Stimulated activated CD8-positive, alpha-beta memory T cell treated with anti-CD3 and anti-CD28 coated beads, Interleukin-4, amount 100 ng/mL, for 4 hours (primary cell): ENCODE measurements at places on chromosomes 4 and X.

GRCh38 chrX:118536687-118537461, 41.3 kb downstream of the DOCK11 start:
- peak; percentile 15 for DNase-seq

DNA sequence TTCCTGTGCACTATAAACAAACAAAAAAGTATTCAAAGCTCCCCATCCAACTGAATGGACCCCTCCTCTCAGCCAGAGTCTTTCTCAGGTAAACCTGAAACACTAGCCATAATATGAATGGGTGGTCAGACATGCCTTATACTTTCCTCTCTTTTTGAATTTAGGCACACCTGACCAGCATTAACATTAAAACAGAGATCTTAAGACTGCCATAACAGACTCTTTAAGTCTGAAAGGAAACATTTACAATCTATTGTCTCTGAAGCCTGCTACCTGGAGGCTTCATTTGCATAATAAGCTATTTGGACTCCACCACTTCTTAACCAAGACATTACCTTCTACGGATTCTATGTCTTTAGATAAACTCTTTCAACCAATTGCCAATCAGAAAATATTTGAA, 56.9 kb upstream of the SPIN4 start:
- no peak for DNase-seq

DNA sequence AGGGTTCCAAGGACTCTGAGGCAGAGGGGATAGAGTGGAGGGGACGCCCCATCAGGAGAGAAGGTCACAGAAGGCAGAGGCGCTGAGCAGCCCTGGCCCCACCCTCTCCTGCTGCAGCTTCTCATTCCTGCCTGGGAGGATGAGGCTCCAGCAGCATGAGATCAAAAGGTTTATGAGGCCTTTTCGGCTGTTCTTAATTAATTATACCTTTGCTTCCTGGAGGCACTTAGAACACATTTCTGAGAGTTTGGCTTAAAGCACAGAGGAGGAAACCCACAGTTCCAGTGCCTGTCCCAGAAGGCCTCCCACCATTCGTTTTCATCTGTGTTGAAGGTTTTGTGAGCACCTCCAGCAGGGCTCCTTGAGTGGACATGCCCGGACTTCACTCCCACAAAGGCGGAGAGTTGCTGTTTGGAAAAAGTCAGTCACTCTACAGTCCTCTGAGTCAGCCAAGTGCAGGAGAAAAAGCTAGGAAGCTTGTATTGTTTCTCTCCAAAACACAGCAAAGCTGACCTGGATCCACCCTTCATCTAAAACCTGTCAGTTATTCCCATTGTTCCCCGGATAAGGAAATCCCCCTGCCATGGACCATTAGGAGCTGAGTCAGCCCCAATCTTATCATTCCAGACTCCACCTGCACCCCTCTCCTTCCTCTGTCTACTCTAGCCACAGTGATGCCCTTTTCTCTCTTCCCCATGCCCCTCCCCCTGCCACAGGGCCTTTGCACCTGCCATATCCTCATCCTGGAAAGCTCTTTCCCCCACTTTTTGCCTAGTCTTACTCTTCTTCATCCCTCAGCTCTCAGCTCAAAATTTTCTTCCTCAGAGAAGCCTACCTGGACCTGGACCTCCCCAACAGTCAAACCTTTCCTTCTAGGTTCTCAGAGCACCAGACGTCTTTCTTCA, 276.8 kb downstream of the FBXW7 start:
- DNase-seq = no peak

GRCh38 chr4:74364256-74364651, 691 bp upstream of the EREG start:
- no peak for DNase-seq

DNA sequence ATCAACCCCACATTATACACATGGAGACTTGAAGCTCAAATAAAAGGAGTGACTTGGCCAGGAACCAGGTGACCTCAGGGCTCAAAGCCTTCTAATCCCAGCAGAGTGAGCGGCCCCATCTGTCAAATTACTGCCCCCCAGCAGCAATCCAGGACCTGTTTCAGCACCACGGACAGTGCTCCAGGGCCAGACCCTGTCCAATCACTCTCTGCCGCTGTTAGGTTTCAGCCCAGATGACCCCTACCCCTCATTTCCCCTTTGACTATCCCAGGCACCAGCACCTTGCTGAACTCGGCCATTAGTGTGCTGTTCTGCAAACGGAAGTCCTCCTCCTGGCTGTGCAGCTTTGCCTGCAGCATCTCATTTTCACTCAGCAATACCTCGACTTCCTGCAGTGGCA, 5.1 kb downstream of the GRIPAP1 start:
- no peak for DNase-seq

- no peak for DNase-seq
These were observed 16.7 kb downstream of the IRF2 start for GRCh38 chr4:184457535-184458249.

DNA sequence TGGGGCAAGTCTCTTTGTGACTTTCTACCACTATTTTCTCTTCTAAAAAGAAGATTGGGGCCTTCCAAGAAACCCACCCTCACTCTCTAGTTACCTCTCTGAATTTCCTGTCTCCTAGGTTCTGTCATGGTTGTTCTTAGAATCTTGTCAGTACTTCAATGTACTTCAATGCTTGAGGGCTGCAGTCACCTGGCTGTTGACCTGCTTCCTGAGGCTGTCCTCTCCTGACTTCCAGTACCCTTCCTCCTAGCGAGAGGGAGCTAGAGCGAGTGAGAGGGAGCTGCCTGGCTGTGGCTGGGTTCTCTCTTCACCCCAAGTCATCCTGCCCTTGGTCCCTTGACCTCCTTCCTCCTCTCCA, 17.7 kb downstream of the CD99L2 start:
- no peak for DNase-seq
